ENCODE measurements at places on chromosomes 6 and 20. TPM values are rescaled to one million over a fixed set of nuclear protein-coding genes. Genes with fewer than 3 reads are reported as not detected.

DNA sequence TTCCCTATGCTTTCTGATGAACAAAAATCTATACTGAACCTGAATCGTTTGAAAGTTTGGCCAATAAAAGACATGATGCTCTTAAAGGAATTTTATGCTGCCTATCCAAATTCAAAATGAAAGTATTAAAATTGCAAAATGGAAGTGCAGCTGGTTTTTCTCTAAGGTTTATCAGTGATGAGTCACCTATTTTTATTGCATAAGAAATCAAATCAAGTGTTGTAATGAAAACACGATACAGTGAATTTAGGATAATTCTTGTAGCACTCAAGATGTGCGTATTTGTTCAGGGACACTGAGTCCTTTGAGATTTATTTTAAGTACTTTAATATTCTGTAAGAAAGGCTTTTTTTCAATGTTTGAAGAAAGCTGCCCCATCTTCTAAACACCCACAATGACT, 409.5 kb downstream of the ADGRB3 start:
- H3K4me3 ChIP-seq = no peak overlapping the region
- H3K27me3 ChIP-seq = no peaks in the 10 kb centered on the region
- DNase-seq = peak; percentile 3
- no peaks in the 10 kb centered on the region for H3K36me3 ChIP-seq
- H3K4me1 ChIP-seq = peaks cover 5% of the 10 kb centered on the region

Gene HLA-DRA
- total RNA-seq = 421 TPM

GRCh38 chr6:15775741-15776140, 112.9 kb upstream of the DTNBP1 start:
- no peaks in the 10 kb centered on the region for H3K4me1 ChIP-seq
- no peak overlapping the region for H3K27ac ChIP-seq
- H3K27me3 ChIP-seq = no peaks in the 10 kb centered on the region

DNA sequence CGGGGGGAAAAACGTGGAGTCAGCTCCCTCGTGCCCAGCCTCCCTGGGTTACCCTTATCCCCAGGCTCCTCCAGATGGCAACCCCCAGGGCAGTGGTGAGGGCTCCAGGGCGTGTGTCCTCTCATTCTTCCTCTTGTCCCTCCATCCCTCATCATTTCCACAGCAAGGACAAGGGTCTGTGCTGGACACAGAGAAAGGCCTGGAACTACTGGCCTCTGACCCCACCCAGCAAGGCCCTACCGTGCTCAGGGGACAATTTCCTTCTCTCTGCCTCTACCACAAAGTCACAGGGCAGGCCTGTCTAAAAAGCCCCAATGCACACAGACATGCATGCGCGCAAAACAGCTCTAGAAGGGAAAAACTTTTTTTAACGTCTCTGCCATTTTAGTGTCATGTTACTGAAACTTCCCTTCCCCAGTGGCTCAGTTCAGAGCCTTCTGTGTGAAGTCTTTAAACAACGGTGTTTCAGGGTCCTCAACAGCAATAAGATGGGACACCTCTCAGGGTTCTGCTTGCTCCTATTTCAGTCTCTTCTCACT, 1.1 kb upstream of the SLC35B2 start:
- no peak overlapping the region for H3K4me3 ChIP-seq
- no peak for DNase-seq
- H3K27ac ChIP-seq = peak overlapping the region; percentile 89

GRCh38 chr6:109034526-109034925, 60.1 kb downstream of the SESN1 start:
- no peak overlapping the region for H3K27ac ChIP-seq
- H3K4me3 ChIP-seq = no peak overlapping the region
- DNase-seq = no peak
- no peaks in the 10 kb centered on the region for H3K36me3 ChIP-seq

- H3K4me1 ChIP-seq = no peaks in the 10 kb centered on the region
- H3K36me3 ChIP-seq = no peaks in the 10 kb centered on the region
- H3K27me3 ChIP-seq = no peaks in the 10 kb centered on the region
These were observed 148.0 kb upstream of the SPTLC3 start for GRCh38 chr20:12860619-12861247.

Gene BPIFB6
- total RNA-seq = not detected

Gene LST1
- total RNA-seq = 9.6 TPM

Gene OR2H2
- not detected for total RNA-seq

Gene LPA
- not detected for total RNA-seq

DNA sequence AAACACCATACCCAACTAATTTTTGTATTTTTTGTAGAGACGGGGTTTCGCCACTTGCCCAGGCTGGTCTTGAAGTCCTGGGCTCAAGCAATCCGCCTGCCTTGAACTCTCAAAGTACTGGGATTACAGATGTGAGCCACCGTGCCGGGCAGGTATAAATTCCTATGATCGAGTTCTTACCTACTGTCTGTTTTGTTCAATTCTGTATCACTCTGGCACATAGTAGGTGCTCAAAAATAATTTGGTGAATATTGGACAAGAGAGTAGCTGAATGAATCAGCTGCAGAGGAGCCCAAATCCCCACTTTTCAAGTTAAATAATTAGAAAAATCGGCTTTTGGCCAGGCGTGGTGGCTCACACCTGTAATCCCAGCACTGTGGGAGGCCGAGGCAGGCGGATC, 13.7 kb upstream of the ZMYND8 start:
- no peak for DNase-seq
- no peak overlapping the region for H3K27ac ChIP-seq
- no peaks in the 10 kb centered on the region for H3K4me1 ChIP-seq
- H3K4me3 ChIP-seq = no peak overlapping the region
- no peaks in the 10 kb centered on the region for H3K36me3 ChIP-seq

DNA sequence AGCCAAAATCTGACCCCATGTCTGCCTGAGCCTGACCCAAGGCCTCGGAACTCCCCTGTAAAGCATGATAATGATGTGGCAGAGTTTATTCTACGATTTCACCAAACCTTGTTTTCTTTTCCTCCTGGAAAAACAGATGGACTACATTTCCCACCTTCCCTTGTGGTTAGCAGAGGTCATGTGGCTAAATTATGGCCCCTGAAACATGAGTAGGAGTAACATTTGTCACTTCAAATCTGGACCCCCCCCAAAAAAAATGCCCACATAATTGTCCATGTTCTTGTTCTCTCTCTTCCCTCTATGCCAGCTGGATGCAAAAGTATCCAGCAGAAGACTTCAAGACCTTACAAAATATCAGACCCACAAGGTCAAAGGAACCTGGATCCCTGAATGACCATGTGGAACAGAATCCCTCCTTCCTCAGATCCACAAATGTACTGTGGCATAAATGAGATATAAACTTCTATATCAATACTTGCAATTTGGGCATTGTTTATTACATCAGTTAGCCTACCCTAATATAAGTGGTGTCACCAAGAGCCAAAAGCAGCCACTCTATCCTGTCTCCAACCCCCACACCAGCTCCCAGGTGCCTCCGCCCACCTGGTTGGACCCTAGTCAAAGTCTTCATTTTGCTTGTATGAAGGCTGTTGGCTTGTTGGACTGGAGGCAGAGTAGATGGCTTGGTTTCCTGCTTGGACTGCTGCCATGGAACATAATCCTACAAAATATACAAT, 1.4 kb downstream of the C20orf96 start:
- no peaks in the 10 kb centered on the region for H3K27me3 ChIP-seq
- H3K4me3 ChIP-seq = no peak overlapping the region
- H3K27ac ChIP-seq = no peak overlapping the region
- peaks cover 22% of the 10 kb centered on the region for H3K4me1 ChIP-seq

DNA sequence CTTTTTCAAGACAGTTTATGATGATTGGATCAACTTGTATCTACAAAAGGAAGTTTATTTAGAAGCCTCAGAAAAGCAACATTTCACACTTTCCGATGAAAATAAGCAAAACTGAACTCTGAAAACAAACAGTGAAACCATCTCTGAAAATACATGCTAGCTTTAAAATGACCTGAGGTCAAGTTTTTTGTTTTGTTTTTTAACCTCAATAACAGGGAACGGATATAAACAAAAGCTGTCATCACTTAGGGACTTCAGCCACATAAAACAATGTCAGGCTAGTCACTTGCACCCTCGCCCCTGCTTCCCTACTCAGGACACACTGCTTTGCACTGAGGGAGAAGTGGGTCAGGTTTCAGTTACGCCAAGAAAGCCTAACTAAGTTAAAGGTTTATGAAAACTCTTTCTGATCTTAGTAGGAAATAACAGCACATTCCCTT, 11.6 kb downstream of the BACH2 start:
- no peaks in the 10 kb centered on the region for H3K27me3 ChIP-seq
- no peaks in the 10 kb centered on the region for H3K36me3 ChIP-seq
- DNase-seq = peak; percentile 52
- peaks cover 6% of the 10 kb centered on the region for H3K4me1 ChIP-seq
- no peak overlapping the region for H3K27ac ChIP-seq

Gene NRSN1
- not detected for total RNA-seq

Gene SLC17A1
- total RNA-seq = not detected

DNA sequence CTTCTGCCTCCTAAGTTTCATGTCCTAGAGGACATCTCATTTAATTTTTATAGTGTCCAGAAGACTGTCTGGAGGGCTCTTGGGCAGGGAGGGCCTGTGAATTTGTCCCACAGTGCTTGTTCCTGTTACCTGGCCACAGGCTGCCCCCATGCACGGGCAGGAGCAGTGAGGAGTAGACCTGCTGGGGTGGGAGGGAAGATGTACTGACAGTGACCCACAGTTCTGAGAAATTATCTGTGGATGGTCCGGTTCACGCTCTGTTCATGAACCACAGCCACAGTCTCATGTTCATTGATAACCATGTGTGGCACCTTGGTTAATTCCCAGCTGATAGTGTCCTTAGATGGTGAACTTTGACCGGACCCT, 18.8 kb upstream of the ZNF831 start:
- no peak overlapping the region for H3K4me3 ChIP-seq
- H3K4me1 ChIP-seq = peaks cover 6% of the 10 kb centered on the region
- H3K27ac ChIP-seq = no peak overlapping the region
- H3K27me3 ChIP-seq = no peaks in the 10 kb centered on the region
- DNase-seq = no peak

DNA sequence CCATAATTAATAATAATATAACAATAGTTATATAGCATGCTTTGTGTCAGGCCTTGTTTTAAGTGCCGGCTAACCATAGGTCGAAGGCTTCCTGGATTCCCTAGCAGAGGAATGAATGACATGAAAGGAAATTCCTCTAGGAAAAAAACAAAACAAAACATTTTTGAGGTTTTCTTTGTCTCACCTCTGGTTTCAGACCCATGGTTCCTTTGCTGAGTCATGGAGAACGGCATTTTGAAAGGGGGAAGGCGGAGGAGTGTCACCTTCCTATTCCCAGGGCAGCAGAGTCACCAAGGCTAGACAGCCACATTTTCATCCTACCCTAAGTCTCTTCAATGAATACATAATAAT, 25.3 kb upstream of the CCND3 start:
- no peaks in the 10 kb centered on the region for H3K36me3 ChIP-seq
- no peaks in the 10 kb centered on the region for H3K27me3 ChIP-seq
- H3K27ac ChIP-seq = no peak overlapping the region
- H3K4me1 ChIP-seq = peaks cover 20% of the 10 kb centered on the region
- no peak for DNase-seq

Gene STK4
- total RNA-seq = 34.6 TPM

GRCh38 chr6:93787841-93788240, 368.5 kb upstream of the EPHA7 start:
- H3K4me1 ChIP-seq = no peaks in the 10 kb centered on the region
- no peaks in the 10 kb centered on the region for H3K36me3 ChIP-seq
- no peak for DNase-seq

DNA sequence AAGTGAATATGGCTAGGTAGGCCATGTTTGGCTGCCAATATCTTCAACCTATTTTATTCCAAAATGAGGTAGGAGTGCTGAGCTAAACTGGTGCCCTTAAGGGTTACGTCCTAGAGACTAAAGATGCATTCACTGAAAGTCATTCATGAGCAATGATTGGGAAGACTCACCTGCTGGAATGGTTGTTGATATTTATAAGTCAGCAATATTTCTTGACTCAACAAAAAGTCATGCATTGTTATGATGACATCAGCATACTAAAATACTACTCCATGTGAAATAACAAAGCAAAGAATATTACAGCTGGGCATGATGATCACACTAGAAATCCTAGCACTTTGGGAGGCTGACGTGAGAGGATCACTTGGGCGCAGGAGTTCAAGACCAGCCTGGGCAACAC, 17.6 kb upstream of the NUP153 start:
- H3K4me3 ChIP-seq = no peak overlapping the region
- H3K27ac ChIP-seq = no peak overlapping the region
- no peaks in the 10 kb centered on the region for H3K27me3 ChIP-seq
- H3K36me3 ChIP-seq = no peaks in the 10 kb centered on the region
- no peak for DNase-seq
- no peaks in the 10 kb centered on the region for H3K4me1 ChIP-seq

DNA sequence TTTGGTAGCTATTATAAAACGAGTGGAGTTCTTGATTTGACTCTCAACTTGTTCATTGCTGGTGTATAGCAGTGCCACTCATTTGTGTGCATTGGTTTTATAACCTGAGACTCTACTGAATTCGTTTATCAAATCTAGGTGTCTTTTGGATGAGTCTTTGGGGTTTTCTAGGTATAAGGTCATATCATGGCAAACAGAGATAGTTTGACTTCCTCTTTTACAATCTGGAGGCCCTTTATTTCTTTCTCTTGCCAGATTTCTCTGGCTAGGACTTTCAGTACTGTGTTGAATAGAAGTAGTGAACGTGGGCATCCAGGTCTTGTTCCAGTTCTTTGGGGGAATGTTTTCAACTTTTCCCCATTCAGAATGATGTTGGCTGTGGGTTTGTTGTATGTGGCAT, 38.8 kb downstream of the SUMO4 start:
- no peaks in the 10 kb centered on the region for H3K36me3 ChIP-seq
- H3K27me3 ChIP-seq = no peaks in the 10 kb centered on the region
- no peaks in the 10 kb centered on the region for H3K4me1 ChIP-seq
- H3K4me3 ChIP-seq = no peak overlapping the region

Gene ENPP3
- total RNA-seq = 0.77 TPM

DNA sequence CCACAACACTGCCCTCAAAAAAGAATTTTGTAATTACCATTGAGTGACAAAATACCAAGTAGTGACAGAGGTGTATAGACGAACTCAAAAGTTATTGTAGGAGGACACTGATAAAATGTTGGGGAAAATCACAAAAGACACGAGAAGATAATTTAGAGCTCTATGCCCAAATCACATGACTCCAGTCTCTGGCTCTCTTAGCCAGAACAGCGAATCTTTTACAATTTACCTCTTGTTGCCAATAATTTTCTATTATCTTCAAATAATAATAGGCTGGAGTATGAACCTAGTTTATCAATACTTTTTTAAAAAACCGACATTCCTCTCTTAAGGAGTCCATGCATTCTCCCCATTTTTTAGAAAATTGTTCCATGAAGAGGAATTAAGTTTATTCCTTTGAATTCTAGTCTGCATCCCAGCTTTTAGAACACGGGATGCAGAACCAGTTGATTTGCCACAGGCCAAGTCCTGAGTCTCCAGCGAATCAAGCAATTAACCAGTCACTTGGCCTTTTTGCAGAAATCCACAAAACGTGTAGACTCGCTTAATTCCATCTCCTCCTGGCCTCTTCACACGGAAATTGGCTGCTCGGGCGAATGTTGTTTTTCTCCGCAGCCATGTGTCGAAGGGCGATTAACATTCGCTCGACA, 507 bp upstream of the RIPPLY2 start:
- DNase-seq = no peak

GRCh38 chr6:4909063-4909706, 94.7 kb downstream of the RPP40 start:
- H3K27ac ChIP-seq = no peak overlapping the region
- no peaks in the 10 kb centered on the region for H3K36me3 ChIP-seq
- no peak overlapping the region for H3K4me3 ChIP-seq
- no peaks in the 10 kb centered on the region for H3K27me3 ChIP-seq
- no peak for DNase-seq

Data from lung (tissue), 17 donors.